ENCODE measurements at places on chromosomes 7 and 10.

DNA sequence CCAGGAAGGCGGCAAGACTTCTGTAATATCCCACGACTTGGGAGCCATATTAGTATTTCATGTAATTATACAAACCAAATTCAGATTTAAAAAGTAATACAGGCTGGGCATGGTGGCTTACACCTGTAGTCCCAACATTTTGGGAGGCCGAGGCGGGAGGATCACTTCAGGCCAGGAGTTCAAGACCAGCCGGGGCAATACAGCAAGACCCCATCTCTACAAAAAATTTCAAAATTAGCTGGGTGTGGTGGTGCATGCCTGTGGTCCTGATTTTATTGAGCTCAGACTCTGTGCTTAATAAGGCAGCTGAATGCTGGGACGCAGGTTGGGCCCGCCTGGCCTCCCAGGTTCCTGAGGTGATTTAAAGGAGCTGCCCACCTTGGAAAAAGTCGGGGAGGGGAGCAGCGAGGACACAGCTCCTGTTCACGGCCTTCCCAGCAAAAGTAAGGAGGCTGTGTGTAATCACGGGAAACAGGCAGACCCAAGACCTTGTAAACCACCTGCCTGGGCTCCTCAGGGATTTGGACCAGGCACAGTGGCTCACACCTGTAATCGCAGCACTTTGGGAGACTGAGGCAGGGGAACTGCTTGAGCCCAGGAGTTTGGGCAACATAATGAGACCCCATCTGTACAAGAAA lies 93.0 kb upstream of the DNAAF5 start:
- DNase-seq = no peak

DNA sequence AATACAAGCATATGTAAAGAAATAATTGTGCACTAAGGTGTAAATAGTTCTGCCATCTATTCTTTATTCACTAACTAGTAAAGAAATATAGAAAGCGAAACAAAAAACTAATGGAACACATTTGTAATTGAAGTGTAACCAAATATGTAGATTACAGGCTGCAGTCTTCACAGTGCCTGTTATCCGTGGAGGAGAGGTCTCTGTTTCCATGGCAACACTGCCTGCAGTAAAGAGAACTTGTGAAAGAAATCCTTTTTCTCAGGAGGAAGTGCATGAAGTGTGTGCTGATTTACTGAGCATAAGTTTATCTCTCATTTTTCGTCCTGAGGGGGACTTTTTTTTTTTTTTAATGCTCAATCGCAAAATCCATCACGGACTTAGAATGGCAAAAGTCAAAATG lies 102.5 kb downstream of the APBB1IP start:
- DNase-seq = no peak

GRCh38 chr10:114301951-114302710 lies 63.1 kb downstream of the VWA2 start:
- DNase-seq = no peak

DNA sequence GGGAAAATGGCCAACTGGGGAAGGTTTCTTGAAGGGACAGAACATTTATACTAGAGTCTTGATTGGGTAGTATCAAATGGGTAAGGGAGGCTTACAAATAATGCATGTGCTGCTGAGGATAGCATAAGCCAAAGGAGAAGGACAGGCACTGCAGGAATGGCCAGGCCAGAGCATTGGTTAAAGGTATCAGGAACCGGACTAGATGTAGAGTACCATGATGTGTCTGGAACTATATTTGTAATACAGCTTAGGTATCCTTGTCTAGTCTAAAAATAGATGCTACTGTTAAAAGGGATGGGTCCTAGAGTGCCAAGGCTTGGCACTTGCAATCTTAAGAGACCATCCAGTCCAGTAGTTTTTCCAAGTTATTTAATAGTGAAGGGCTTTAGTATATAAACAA lies 20.3 kb downstream of the TMEM243 start:
- DNase-seq = no peak

- DNase-seq = no peak
Observed at GRCh38 chr10:74587109-74587854, 239.1 kb upstream of the KAT6B start.

DNA sequence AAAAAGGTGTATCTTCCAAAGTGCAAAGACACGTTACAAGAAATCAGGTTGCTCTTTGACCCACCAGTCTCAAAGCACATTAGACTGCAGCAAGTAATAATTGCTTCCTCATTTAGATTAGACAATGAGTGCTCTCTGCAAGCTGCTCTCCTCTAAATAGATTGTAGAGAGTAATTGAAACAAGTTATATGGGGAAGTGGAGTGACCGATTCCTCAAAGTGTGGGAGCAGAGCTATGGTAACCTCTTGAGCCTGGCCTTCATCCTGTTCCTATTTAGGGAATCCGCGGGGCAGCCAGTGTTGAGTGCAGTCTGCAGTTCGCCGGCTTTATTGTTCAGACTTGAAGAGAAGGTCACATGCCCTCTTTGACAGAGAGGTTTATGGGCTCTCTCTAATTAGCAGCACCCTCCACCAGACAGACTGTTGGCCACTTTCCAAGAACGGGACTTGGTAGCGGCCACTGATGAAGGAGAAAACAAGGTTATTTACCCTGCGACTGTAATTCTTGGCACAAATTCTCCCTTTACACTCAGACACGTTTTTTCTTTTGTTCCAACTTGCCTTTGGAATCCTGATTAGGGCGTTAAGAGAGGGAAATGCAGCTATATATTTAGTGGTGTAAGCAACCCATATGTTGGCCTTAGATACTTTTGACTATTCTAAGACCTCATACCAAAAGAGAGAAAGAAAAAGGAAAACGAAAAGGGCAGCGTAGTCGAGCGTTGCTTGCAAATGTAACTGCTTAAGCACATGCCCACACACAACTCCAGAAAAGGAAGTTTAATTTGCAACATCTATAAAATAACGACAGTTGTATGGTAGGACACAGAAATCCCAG lies 107.5 kb downstream of the REEP3 start:
- peak; percentile 72 for DNase-seq
